ENCODE measurements at places on chromosomes 2 and 18.

DNA sequence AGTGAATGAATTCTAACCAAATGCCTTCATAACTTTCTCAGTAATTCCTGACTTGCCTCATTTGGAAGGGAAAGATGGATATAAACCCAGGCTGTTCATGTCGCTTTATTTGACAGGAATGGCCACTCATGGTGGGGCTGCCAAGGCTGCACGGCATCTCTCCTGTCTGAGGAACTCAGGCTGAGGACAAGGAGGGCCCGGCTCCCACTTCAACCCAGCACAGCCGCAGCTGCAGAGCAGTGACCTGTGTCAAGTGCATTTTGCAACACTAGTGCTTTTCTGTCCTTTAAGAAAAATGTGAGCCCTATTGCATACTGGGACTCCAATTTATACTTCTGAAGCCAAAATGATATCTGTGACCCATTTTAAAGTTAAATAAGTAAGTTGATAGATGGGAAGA is 45.8 kb upstream of the GALR1 start:
- no peak for DNase-seq

GRCh38 chr2:119276864-119277263 is 53.2 kb downstream of the STEAP3 start:
- DNase-seq = no peak

DNA sequence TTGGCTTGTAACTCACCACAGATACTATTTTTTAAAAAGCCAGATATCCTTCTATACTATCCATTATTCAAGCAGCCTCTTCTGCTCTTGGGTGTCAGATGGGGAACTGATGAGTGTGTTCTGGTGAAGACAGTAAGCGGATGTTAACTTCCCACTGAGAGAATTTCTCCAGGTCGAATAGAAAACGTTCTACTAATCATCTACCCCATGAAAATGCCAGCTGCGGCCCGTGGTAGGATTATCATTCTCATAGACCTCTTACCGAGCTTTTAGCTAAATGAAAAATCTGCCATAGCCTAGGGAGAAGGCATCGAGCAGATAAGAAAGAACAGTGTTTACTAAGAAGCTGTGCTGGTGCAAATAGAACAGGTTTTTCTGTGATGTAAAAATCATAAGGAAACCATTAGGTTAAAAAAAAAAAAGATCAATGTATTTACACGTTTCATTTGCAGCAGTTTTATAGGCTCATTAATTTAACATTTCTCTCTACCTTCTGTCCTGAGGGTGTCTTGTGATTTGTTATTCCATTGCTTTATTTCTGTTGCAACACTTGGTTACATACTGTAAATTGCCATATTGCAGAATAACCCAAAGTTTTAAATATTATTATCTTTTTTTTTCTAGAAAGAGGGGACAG is 1521.5 kb upstream of the ZEB2 start:
- no peak for DNase-seq

- DNase-seq = no peak
Observed at GRCh38 chr18:55997151-55997561, 409.2 kb upstream of the TCF4 start.

GRCh38 chr2:96423828-96424227 is 81.3 kb downstream of the NEURL3 start:
- no peak for DNase-seq

DNA sequence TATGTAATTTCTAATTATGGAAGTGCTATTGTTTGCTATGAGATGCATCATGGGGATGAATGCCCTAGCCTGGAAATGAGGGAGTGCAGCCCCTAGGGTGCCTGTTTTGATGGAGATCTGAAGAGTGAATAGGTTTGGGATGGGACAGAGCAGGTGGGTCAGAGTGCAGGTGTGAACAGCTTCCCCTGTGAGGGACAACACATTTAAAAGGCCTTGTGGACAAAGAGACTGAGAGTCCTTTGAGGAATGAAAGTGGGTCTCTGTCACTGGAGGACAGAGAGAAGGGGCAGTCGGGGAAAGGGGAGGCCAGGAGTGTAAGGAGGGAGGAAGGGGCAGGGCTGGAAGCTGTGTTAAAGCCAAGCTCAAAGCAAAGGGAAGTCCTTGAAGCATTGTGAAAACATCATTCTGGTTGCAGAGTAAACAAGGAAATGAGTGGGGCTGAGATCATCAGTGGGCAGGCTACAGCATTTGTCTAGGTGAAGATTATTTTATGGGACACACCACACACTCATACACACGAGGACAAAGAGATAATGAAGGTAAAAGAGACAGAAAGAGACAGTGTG is 877.6 kb downstream of the SLC4A3 start:
- no peak for DNase-seq

DNA sequence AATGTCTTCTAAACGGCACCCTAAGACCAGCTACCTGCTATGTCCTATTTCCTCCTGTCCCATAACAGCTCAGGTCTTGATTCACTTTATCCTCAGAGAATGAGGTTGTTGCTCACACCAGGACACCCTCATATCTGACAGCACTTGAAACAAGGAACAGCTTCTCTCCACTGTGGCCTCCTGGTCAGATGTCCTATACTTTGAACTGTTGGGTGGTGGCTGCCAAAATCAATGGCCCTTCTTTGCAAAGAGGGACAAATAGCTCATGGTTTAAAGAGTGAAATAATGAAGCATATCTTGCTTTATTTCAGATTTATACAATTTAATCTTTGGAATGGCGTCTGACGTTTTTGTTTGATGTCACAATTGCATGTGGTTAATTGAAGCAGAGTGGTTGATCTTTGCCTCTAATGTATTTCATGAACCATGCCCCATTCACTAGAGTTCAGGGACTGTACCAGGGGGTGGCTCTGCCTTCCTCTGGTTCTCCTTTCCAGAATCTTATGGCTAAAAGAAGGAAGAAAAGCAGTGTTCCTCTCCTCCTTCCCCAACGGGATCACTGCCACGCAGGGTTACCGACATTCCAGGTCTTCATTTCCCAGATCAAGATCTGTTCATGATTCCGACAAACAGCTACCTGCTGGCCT is 24.1 kb upstream of the ZCCHC2 start:
- DNase-seq = no peak

DNA sequence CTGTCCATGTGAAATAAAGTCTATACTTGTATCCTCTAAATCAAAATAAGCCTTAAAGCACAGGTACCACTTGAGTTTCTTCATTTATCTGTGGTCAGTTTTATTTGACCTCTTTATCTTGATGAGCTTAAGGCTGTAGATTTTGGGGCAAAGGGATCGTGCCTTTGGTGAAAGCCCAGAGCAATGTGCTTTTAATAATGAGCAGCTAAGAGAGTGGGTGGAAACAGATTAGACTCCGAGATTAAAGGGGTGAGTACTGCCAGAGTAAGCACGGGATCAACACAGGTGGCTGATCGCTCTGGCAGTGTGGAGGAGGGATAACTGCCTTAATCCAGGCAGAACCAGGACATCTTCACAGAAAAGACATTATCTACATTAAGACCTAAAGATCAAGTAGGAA is 280.4 kb downstream of the TDRD15 start:
- DNase-seq = no peak

GRCh38 chr18:3791238-3791637 is 341.3 kb downstream of the TGIF1 start:
- no peak for DNase-seq

DNA sequence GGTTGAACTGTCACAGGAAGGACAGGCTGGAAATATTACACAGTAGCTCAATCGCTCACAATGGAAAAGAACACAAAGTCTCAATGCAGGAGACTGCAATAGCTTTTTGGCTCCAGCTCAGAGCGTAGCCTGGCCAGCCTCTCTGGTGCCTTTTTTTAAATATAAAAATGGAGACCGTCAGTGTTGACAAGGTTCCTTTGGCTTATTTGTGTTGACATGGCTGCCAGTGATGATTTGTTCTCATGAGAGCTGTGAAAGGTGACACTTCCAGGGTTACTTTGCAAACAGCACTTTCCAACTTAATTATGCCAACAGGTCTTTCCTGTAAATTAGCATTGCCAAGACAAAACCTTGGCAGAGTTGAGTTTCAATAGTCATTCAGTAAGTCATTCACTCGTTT is 70.8 kb downstream of the KCNE4 start:
- no peak for DNase-seq

- DNase-seq = no peak
Observed at GRCh38 chr2:70396612-70397011, 94.7 kb upstream of the FAM136A start.
